Spinal cord (tissue), 10 donors: ENCODE measurements at places on chromosomes 7 and 10.

- DNase-seq = no peak
These were observed 57.5 kb upstream of the ARL4A start for GRCh38 chr7:12629816-12630512.

DNA sequence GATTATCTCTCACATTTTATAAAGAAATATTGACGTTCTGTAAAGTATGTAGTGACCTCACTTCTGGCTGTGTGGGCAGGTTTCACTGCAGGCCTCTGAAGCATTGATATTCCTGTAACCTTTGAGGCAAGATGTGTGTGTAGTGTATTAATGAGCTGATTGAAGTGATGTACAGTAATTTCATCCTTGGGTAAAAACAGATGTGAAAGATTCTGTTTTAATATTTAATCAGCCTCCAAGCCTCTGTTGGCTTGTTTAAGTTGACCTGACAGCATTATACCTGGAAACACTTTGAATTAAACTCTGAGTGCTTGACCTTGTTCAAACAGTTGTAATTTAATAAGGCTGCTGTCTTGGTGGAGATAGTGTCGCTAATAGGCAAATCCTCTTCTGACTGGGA lies 74.9 kb downstream of the KAT6B start:
- DNase-seq = no peak

DNA sequence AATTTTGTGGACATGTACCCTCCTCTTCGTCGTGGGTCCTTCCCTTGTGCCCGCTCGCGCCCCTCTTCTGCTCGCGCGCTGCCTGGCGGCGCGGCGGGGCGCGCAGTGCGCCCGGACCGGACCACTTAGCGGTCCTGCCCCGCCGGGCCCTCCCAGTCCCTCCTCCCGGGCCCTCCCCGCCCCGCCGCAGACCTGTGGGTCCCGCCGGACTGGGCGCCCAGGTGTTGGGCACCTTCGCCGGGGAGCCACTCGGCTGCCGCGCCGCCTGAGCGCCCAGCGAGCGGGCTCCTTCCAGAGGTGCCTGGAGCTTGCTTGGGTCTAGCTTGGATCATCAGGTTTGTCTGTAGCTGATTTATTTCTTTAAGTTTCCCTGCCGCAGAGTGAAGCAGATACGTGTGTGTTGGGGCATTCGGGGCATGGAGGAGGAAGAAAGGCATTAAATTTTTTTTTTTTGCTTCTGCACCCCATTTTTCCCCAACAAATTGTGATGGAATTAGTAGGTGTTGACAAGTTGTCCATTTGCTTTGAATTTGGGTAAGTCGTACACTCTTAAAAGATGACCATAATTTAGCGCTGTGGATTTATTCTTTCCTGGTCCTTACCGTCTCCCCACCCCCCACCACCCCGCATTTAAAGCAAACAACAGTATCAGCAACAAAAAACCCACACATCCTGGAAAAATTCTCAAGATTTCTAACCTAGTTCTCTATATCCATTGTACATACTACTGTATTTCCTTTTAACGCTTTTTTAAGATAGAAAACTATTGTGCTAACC lies 905 bp downstream of the C1GALT1 start:
- DNase-seq = peak; percentile 71

DNA sequence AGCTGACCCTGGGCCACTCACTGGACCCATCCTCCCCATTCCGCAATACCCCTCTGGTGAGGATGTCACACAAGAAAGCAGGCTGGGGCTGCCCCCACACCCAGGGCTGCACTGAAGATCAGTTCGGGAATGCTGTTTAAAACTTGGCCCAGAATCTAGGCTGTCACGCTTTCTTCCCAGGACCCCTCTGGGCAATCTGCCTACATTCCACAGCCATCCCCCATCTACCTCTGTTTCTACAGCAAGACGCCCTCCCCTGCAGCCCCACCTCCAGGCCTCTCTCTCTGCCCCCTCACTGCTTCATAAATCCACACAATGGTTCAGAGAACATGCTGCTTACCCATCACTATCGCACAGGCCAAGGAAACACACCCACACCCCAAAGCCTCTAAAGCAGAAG lies 36.1 kb downstream of the XPNPEP1 start:
- no peak for DNase-seq

DNA sequence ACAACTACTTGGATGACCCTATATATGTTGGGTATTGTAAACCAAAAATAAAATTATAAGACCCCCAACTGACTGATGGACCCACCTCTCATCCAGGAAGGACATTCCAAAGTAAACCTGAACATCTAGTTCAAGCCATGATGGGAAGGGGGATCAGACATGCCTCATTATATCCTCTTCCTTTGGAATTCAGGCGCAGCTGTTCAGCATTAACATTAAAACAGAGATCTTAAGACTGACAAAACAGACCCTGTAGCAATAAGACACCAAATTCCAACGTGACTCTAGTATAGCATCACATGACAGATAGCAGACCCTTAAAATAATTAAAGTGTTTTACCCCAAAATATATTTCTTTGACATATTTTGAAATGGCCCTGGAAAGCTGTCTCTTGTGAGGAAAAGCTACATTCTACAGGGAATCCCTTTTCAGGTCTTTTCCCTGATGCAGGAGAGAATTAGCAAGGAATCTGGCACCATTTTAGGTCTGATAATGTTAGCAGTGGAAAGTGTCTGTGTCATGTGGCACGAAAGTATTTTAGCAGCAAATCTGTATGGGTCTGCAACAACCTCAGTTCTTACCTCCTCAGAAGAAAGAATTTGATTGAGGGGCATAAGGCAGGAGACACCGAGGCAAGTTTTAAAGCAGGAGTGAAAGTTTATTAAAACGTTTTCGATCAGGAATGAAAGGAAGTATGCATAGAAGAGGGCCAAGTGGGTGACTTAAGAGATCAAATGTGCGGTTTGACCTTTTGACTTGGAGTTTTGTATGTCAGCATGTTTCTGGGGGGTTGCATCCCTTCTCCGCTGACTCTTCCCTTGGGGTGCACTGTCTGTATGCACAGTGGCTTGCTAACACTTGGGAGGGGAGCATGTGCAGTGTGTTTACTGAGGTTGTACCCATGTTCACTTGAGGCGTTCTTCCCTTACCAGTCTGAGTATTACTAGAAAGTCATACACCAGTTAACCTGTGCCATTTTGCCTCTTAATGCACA lies 236.6 kb upstream of the PPP1R3A start:
- no peak for DNase-seq

DNA sequence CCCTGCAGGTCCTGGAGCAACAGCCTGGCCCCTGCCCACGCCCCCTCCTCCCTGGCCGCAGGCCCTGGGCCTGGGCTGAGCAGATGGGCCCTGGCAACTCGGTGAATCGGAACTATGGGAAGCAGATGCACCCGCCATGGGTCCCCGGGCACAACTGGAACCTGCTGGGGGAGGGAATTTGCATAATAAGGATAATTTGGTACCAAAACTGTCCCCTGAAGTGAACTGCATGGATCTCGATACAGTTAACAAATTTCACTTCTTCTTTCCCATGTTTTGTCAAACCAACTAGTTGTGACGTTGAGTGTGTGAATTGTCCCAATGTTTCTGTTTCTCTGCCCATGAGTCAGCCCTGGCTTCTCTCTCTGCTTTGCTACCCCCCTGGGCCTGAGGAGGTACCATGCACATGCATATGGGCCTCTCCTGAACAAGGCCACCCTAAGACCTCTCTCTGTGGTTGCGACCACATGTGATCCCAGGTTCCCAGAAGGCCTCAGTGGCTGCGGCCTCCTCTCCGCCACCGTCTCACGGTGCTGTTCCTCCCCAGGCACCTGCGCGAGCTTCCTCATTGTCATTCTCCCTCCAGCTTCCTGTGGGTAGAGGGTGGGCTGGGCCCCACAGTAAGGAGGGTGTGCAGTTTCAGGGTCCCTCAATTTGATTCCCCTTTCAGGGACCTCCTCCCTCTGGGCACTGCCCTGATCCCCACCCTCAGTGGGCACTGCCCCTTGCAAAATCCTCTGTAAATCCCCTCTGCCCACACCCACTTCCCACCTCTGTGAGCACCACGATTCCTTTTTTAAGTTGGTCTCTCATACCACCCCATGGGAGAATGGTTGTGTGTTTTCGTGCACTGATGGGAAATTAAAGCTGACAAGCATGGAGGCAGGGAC lies 40.0 kb downstream of the FIGNL1 start:
- DNase-seq = no peak

- DNase-seq = no peak
These were observed 22.9 kb upstream of the AQP1 start for GRCh38 chr7:30888747-30889146.

GRCh38 chr10:25174461-25175230 lies at the start of gene GPR158:
Gene GPR158 (plus strand): TSS chr10:25175001. CDS start chr10:25175421, 420 bp downstream.
- DNase-seq = peak; percentile 98

DNA sequence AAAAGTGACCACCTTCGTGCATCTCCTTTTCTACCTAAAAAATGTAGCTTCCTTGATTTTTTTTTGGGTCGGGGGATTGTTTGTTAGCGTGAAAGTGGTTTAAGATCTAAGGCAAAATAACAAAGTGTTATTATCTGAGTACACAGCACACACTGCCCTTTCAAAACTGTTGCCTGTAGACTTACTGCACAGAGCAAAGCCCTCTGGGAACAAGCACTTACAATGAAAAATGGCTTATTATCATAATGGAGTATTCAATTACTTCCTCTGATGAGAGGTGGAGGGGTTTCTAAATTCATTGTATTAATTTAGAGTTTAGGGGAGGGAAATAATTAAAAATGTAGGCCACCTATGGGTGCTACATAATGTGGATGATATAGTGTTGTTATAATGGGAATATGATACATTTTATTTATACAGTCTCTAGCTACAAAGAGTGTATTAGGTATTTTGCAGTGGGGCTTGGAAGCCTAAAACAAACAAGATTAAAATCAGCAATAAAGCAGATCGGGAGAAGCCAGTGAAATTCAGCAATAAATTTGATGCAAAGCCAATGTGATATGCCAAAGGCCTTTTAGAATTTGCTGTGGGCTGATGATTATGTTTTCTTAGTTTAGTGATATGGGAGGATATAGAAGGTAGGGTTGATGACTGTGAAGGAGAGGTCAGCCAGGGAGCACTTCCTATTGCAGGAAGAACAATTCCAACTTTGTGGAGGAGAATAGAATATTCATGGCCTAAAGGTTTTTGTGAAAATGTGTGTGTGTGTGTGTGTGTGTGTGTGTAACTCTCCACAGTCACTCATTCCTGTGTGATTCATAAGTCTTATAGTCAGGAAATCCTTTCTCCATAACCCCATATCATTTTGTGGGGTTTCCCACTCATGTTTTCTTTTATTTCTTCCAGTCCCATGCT lies 17.7 kb upstream of the EXOC4 start:
- DNase-seq = no peak

DNA sequence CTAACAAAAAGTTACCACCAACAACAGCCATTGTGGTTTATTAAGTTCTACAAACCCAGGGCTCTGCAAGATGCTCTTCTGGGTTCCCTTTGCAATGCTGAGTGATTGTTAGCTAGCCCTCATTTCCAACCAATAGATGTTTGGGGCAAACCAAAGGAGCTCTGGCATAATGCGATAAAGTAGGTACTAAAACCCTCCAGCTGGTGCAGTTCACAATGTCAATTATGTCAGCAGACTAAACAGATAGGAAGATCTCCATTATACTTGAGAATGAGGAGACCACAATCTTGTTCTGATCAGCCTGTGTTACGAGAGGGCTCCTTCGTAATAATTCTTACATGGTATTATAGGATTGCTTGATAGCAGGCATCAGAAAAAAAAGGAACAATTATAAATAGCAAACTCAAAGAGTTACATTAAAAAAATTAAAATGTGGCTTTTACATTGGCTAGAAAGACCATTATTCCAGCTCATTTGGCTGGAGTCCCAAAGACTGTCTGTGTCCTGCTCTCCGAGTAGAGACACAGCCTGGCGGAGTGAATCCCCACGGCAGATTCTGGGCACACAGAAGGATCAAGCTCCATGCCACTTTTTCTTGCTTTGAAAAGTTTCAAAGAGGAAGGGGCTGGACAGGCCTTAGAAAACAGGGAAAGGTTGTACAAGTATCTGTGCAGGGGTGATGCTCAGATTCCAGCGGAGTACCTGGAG lies 93.8 kb downstream of the ZRANB1 start:
- DNase-seq = no peak

DNA sequence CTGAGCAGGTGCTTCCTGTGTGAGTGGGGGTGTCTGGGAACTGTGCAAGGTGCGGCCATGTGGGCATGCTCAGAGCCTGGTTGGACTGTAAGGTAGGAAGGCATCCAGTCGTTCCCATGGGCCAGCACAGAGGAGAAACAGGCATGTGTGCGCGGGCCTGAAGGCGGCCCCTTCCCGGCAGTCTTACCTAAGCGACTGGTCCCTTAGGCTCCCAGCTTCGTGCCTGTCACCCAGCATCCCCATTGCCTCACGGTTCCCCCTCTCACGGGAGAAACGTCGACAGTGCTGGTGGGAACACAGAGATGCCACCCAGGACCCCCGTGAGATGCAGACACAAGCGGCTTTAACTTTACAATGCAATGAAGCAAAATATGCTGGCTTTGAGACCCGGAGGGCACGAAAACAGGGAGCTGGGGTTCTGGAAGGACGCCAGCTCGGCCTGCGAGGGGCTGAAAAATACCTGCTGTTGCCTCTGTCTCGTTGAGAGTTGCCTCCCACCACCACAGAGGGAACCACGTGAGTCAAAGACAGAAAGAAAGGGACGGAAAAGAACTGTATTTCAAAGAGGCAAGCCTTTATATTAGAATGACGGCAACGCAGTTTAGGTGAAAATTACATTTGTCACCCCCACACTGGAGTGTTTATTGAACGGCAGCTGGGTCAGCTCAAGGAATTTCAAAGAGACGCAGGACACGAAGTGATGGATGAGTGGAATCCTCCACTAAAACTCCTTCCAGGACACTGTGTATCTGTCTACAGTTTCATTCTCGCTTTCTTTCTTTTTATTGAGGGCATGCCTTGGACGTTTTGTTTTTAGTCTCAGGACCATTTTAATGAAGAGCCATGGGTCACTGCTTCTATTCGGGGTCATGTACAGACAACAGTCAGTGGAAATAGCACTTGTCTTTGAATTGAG lies 128.4 kb downstream of the DNAJB6 start:
- DNase-seq = no peak

GRCh38 chr10:117075064-117075463 lies 63.0 kb downstream of the VAX1 start:
- no peak for DNase-seq

DNA sequence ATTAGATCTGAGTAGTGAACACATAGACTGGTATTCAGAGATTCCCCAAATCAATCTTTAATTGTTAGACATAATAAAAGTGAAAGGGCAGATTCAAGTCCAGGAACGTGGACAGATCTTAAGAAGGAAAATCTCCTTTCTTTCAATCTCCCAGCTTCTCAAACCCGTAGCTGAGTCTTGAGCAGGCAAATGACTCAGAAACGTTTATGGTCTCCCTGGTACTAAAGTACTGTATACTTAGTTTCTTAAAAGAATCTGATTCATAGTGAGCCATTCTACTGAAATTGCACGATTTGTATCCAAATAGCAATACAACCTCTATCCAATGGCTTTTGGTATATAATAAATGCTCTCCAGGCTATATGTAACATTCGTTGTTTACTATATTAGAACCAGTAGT lies 140.4 kb upstream of the RHEB start:
- no peak for DNase-seq

DNA sequence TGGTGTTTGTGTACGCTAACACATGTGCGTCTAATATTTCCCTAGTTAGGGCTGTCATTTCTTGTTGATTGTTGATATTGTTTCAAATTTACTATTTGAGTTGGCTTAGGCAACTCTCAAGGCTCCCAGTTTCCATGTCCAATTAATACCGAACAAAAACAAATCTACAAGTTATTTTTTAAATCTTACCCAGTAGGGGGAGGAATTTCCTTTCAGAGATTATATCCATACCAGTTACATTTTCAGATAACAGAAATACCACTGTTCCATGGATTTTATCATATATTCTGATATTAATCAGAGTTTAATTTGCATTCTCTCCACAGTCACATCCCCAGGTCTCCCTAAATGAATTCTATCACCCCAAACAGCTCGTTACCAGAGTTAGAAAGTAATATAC lies 7.2 kb upstream of the AKR1B10 start:
- no peak for DNase-seq

GRCh38 chr10:70967591-70968587 lies 79.5 kb upstream of the PCBD1 start:
- no peak for DNase-seq
